Stimulated activated CD4-positive, alpha-beta T cell treated with anti-CD3 and anti-CD28 coated beads, Interleukin-4, amount 100 ng/mL, for 24 hours (primary cell): ENCODE measurements at places on chromosomes 3 and 15.

DNA sequence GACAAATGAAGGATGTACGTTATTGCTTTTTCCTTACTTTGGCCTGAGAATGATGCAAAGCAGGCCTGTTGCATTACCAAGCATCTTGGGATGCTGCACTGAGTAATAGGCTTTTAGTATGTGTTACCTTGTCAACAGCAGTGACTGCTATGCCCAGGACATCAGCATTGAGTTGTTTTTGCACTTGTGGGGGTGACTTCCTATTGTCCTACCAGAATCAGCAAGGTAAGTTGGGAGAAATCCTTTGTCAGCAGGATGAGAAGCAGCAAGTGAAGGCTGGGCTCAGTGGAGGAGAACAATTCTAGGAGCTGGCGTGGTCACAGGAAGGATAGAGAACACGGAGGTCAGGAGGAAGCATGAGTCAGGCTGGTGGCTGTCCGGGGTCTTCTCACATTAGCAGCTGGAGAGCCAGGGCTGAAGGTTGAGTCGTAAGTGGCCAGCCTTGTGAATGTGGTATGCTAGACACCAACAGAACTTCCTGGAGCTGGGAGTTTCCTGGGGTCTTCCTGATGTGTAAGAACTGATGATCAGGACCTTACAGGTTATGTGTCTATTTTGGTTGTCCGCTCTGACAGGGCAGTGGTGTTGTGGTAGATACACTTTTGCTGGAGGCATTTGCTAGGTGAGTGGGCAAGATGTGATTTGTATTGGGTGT is 142.7 kb downstream of the FNDC3B start:
- no peak for DNase-seq

DNA sequence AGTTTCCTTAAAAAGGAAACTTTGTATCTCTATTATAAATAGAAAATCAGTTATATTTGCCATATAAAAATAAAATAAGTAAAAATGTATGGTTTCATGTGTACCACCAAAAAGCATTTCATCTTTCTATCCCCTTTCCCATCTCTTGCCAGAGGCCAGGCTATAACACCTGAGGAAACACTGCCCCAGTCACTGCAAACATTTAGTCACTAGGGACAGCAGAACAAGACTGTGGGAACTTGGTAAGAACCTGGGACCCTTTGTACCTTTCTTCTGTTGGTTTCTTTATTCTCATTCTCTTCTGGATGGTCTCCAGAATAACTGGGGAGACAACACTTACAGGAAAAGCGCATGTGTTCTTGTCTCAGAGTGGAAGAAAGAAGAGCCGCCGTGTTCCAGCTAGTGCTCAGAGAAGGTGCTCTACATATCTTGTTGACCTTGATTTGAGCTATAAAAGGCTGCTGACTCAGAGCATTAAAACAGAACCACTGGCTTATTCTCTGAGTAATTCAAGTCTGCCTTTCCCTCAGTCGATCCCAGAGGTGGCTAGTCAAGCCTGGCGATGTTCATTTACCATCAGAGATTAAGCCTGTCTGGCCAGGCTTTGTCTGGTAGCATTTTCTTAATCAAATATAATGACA is 361.6 kb downstream of the RBMS3 start:
- DNase-seq: no peak

DNA sequence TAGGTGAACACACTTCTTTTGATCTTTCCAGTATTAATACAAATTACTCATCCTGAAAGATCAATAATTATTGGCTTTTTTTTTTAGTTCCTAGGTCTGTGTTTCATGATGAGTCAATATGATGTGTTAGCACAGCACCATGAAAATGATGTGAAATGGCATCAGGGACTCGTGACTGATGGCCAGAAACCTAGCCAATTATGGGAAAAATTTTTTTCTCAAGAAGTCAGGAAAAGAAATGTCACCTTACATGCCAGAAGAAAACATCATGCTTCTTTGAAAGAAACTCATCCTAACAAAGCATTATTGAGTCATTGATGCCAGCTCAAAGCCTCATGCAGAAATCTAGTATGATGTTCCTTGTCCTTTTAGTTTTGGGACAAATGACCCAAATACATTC is 468.3 kb upstream of the CBLB start:
- DNase-seq: peak; percentile 21

DNA sequence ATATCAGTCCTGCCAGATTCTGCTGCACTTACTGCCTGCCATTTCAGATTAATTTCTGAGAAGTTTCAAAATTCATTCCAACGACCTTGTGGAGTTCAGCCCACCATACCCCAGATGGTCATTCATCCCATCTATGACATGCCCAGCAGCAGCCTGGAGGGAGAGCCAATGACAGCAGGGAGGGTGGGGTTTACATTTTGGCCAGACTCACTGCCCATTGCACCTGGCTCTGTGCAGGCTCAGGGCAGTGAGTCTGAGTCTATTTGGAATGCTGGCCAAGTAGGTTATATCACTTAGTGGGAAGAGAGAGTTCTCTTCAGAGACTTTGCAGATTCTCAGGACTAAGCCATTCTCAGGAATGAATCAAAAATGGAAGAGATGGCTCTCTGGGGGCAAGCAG is 21.5 kb downstream of the SRPRB start:
- no peak for DNase-seq

- no peak for DNase-seq
Measured at GRCh38 chr3:168322941-168323340, 227.2 kb upstream of the GOLIM4 start.

DNA sequence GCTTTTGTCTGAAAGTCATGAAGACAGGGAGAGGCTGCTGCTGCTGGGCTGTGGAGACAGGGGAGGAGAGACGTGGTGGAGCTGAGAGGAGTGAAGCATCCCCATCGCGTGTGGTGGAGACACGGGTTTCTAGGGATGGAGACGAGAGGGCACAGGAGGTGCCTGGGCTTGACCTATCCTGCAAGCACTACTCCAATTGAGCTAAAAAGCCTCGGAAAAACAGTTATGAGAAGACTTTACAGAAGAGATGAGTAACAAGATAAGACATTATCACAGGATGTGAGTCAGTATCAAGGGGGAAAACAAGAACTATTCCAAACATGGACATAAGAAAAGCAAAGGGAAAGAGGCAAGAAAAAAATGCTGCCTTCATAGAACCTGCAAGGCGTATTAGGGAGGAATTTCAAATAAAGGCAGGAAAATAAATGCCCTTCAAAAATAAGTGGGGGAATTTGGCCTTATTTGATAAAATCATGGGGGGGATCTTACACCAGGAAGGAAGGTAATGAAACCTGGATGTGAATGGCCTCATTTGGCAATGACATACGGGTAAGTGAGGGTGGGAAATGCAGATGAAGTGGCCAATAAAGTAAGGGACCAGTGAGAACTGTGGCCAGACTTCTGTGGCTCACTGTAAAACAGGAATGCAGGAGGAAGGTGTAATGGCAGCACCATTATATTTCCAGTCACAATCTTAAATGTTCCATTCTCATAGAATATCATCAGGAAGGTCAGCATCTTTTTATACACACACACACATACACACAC is 97.9 kb downstream of the PLD1 start:
- no peak for DNase-seq

DNA sequence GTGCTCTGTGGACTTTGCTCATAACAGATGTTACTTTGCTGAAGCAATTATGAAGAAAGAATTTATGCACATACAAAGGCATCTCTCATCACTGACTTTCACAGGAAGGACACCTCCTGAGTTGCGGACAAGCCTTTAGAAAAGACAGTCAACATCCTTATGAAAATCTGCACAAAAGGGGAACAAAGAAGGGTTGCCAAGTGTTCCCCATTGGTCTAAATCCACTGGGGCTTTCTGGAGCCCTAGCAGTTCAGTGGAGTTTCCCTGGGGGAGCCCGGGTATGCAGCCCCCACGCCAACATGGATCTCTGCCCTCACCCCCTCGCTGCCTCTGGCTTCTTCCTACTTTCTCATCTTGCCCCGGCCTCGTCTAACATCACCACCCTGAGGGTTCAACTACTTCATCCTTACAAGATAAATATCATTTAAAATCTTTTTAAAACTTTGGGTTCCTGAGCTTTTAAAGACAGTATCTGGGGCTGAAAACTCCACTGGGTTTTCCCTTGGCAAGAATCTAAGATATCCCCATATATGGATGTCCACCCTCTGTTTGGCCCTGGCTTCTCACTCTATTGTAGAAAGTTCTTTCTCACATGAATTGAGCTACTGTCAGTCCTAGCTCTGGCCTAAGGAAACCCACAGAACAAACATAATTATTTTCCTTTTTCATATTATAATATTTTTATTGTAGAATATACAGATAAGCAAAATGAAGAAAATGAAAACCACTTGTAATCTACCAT is 207.9 kb upstream of the RGMA start:
- DNase-seq: no peak

- DNase-seq: no peak
Measured at GRCh38 chr3:180284331-180285110, 247.8 kb upstream of the PEX5L start.

- DNase-seq: no peak
Measured at GRCh38 chr3:147390589-147391569, 15.5 kb downstream of the ZIC4 start.

DNA sequence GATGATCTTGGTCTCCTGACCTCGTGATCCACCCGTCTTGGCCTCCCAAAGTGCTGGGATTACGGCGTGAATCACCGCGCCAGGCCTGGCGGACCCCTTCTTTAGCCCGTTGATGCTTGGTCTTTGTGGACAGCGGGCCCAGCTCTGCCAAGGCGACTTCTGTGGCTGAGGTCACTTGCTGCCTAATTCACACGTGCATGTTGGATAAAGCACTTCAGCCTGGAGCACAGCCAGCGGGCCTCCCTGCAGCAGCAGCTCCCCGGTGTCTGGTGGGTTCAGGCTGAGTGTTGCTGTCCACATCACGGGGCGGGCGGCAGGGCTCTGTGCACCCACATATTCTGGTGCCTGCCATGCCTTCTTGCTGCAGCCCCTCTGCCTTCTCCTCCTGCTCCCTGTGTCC is 88.4 kb downstream of the DGKG start:
- no peak for DNase-seq

GRCh38 chr3:111472556-111472955 is 69.4 kb upstream of the CD96 start:
- DNase-seq: no peak

GRCh38 chr15:40944510-40945296 is 8.6 kb upstream of the CHAC1 start:
- no peak for DNase-seq

- no peak for DNase-seq
Measured at GRCh38 chr15:81216422-81216821, 19.7 kb downstream of the IL16 start.

DNA sequence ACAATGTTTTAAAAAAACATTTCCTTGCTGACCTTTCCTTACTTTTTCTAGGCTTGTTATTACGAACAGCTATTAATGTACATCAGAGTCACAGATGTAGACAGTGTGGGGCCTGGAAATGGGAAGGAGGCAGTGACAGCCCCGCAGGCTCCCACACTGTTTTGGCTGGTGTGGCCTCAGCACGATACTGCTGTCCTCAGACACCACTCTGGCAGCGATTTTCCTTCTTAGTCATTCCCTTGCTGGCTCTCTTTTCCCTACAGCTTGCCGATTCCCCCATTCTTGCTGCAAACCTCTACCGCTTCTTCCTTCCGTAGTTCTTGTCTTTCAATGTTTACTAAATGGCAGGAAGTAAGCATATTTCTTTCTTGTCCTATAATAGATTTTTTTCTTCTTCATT is 113.1 kb downstream of the ABI3BP start:
- no peak for DNase-seq

DNA sequence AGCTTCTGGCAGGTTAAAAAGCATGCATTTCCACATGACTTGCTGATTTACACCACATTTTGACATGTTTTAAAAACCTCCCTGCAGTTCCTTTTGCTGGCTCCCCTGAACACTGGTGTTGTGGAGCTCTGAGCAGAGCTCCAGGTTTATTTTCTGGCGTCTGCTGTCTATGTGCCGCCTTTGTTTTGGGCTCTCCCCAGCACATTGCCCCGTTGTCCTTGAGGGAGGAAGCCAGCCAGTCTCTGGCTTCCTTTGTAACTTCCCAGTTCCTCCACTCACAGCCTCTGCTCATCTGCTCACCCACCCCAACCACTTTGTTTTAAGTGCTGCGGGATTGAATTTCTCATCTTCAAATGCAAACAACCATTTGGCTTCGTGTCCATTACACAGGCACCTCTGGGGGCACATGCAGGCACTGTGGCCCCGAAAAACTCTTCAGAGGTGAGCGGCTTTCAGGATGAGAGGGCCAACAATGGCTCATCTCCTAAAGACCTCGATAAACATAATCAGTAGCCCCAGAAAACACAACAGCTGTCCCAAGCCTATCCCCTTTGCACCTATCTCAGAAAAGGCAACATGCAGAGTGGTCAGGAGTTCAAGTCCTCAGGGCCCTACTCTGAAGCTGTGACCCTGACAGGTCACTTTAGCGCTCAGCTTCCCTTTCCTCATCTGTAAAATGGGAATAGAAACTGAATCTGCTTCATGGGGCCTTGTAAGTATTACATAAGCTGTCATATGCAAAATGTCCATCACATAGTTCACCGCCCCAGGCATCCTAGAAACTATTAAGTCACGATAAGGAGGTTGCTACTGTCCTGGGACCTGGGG is 1.3 kb upstream of the MEF2A start:
- DNase-seq: no peak

- no peak for DNase-seq
Measured at GRCh38 chr3:71238355-71238757, 345.2 kb downstream of the FOXP1 start.
